ENCODE measurements at places on chromosomes 3 and 15.

DNA sequence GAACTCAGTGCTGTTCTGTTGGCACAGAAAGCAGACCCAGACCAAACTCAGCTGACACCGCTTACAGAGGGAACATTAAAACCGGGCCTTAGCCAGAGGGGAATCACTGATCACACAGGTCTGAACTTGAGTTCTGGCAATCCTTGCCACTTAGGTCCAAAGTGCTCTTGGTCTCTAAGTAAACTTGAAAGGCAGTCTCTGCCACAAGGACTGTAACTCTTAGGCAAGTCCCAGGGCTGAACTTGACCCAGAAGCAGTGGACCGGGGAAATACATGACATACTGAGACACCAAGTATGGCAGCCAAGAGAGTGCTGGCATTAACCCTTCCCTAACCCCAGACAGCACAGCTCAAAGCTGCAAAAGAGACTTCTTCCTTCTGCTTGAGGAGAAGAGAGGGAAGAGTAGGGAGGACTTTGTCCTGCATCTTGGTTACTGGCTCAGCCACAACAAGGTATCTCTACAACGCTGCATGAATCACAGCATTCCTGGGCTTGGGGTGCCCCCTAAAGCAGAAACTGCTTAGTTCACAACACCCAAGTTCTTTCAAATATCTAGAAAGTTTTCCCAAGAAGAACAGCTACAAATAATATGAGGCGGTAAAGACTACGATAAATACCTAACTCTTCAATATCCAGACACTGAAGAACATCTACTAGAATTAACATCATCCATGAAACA lies 32.5 kb downstream of the NAALADL2 start:
- DNase-seq, result no peak

- DNase-seq, result no peak
These were observed 150.5 kb downstream of the MECOM start for GRCh38 chr3:169512991-169513390.

DNA sequence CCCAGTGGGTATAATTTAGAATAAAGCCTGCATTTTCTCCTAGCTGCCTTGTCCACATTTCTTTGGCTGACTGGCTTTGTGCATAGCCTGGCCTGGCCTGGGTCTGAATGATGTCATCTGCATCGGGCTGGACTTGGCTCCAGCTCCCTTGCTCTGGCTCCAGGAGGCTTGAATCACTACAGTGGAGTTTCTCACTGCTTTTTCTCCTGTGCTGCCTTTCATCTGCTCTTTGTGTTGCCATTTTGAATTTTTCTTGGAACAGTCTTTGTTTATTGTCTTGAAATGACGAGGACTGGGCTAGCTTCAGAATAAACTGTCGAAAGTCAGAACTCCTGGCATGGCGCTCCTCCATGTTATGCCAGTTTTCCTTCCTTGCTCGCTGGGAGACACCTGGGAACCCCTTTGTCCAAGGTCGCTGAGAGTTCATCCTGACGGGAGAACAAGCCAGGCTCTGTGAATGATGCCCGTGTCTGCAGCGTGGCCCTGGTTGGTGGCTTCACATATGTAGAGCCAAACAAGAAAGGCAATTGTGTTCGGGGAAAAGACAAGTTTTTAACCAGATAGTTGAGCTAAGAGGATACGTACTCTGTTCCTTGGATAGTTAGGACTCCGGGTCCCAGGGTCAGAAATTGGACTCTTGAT lies 258.9 kb downstream of the PDZRN3 start:
- DNase-seq, result no peak

DNA sequence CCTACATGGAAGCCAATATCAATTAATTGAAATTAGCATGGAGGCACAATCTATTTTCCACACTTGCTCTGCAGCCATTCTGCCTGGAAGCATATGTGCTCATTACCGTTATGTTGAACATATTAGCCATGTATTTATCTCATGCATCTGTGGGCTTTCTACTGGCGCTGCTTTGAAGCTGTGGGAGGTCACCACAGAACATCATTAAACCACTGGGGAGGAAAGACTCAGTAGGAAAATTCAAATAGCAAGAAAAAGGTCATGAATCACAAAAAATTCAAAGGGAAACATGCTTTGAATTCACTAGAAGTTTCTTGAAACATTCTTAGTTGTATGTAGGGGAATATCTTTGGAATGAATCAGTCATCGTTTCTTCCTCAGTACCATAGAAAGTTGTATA lies 652.5 kb downstream of the EDEM1 start:
- DNase-seq, result no peak

DNA sequence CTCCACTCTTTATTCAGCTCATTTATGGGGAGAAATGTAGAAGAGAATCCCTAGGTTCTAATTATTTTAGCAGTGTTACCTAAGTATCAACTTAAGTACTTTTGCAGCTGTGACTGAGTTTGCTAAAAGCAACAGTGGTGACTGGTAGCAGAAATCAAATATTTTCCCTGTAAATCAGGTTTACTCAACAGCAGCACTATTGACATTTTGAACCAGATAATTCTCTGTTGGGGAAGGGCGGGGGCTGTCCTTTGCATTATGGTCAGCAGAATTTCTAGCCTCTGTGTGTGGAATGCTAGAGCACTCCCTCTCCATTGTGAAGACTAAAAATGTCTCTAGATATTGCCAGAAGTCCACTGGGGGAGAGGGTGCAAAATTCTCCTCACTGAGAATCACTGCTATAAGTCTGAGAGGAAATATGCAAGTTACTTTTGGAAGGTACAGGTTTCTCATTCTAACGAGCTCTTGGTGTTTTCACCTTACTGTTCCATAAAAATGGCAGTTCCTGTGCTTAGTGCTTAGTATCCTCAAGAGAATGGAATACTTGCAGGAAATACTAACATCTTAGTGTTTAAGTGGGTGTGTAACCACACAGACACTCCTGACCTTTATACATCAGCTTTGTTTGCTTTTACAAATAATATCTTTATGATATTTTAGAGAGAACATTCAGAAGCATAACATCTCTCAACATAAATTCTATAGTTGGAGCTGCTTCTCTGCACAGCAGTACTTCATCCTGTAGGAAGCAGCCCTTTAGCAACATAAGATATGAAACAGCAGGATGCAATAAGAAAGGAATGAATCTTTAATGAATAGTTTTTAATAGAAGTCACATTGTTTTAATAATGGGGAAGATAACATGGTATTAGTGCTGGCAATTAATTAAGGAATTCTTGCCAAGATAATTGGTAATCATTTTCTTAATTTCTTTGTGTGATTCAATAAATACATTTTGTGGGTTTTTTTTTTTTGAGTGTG lies 246.5 kb upstream of the GOLIM4 start:
- no peak for DNase-seq

- no peak for DNase-seq
These were observed 7.6 kb upstream of the ARHGEF26 start for GRCh38 chr3:154113609-154114008.

DNA sequence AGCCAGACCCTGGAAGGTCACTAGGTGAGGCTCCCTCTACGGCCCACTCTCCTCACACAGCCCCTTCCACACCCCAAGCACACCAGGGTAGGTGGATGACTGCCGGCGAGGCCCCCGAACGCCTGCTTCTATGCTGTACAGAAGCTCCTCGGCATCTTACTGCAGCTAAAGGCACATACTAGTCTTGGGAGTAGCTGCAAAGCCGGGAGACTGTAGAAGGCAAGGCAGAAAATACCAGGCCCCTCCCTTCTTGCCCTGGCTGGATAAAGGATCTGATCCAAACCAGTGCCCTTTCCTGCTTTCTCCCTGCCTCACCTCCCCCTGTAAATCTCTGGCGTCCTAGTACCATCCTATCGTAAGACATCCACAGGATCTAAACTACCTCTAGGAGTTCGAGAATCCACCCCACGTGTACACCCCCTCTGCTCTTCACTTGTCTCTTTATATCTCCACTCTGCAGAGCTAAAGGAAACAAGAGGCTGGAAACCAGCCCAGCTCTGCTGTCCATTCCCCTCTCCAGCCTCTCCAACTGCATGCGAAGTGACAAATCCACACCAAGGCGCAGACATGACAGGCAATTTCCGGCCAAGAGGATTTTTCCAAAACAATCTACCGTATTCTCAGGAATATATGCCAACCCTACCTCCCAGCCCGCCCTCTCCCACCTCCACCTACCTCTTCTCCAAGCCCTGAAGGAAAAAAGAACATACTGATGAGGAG lies 11.8 kb downstream of the TNK2 start:
- DNase-seq, result no peak

GRCh38 chr15:35327789-35328188 lies 218.2 kb downstream of the DPH6 start:
- DNase-seq, result no peak

GRCh38 chr15:75542386-75542797 lies 36.7 kb downstream of the PTPN9 start:
- DNase-seq, result no peak

DNA sequence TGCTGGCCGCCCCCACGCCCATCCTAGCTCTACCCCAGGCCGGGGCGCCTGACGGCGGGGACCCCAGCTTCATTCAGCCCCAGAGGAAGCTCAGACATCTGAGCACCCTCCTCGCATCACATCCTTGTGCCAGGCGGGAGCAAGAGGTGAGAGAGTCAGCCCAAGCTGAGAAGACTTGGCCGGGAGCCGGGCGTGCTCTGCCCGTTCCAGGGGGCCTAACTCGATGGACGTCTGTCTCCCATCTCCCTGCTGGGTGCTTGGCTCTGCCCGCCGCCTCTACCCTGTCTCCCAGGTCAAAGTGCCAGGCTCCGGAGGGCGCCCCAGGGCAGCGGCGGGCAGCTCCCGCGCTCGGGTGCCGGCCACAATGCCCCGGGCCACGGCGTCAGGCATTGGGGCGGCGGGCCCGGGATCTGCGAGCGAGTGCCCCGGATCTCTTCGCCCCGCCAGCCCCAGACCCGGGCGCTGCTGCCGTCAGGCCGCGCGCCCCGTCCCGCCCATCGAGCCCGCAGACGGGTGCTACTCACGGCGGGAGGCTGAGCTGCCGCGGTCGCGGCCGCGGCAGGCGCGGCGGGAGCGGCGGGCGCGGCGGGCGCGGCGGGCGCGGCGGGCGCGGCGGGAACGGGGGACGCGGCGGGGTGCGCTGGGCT lies 388 bp downstream of the DAPK2 start:
- no peak for DNase-seq

- no peak for DNase-seq
These were observed 143.1 kb downstream of the ARNT2 start for GRCh38 chr15:80547264-80547663.

DNA sequence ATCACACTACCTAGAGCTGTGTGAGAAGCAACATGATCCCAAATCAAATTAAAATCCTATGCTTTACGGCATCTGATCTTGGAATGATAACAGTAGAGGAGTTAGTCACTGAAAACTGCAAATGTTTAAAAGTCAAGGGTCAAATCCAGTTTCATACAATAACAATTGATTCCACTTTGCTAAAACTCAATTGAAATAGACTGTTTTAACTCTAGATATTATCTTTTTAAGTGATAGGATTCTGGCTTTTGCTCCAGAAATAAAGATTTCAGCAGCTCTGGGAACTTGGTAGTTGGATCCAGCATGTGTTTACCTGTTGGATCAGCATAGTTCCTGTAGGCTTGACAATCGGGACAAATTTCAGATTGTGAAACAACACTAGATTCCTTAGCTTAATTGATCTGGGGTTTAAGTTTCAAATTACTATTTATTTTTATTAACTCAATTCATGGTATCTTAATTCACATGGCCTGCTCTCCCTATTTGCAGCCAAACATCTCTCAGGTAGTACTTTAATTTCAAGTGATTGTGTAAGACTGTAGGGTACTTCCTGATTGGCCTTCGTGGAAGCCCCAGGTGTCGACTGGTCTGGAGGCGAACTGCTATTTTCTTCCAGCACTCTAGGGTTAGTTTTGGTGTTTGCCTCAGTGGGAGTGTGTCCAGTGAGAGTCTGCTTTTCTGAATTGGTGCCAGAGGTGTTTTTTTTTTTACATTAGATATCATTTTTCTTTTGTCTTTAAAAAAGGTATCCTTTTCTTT lies 16.6 kb downstream of the NFKBIZ start:
- no peak for DNase-seq

GRCh38 chr15:34102175-34102925 lies 467 bp downstream of the PGBD4 start:
- DNase-seq, result no peak

DNA sequence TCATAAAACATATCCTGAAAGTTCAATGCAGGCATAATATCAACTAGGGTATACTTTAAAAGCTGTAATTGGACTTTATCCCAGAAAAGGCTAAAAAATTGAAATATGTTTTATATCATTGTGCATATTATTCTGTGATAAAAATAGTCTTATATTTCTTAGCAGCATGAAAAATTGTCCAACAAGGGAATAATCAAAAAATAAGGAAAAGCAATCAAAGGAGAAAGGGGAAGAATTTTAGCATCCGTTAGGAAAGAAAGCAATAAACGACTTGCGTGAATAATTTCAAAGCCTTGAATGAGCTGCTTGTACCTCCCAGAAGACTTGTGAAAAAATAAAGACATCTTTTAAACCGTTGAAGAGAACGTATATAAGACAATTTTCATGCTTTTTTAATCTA lies 1369.8 kb upstream of the GBE1 start:
- DNase-seq, result no peak

DNA sequence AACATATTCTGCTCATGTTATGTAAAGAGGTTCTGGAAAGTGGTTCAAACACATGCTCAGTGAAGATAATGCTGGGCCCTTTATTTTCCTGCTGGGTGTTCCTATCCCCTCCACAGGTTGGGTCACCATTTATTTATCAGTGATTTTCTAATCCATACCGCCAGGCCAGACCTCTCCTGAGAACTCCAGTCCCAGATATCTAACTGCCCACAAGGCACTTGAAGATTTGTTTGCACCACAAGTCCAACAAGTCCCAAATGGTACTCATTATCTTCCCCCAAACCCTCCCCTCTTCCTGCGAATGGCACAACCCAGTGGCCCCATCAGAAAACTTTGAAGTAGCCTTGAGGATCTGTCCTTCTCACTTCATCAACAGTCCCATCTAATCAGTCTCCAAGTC lies 5.4 kb downstream of the COL6A6 start:
- DNase-seq, result no peak

DNA sequence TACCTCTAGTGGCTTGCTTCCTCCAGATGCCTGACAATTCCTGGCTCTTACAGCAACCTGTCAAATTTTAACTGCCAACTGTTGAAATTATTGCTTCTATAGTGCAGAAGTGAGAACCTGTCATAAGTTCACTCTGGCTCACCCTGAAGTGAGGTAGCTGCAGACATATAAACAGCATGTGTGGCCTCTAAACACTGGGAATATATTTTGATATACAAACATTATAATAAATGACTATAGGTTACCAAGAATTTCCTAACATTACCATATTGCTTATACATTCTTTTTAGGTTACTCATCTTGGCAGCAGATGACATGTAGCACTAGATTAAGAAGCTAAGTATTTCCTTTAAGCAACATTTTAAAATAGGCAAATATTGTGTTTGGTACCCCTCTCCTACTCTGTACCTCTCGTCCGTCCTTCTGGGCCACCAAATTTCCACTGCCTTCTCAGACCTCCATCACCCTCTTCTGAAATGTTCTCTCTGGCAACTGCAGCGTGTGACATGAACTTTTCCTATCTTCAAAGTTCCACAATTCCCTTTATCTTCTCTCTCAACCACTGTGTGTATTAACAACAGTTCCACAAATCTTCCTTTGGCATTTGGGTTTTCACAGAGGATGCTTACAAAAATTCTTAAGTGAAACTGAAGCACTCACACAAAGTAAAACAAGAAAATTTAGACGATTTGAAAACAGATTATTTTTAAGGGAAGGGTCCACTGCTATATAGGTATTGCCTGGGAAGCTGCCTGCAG lies 15.3 kb upstream of the XXYLT1 start:
- no peak for DNase-seq

All from CD8-positive, alpha-beta T cell (primary cell).